ENCODE measurements at places on chromosomes 4 and X.

GRCh38 chr4:177487977-177488376, 45.7 kb upstream of the AGA start:
- DNase-seq: no peak

GRCh38 chrX:108167211-108167872, 75.8 kb downstream of the ATG4A start:
- DNase-seq: no peak

DNA sequence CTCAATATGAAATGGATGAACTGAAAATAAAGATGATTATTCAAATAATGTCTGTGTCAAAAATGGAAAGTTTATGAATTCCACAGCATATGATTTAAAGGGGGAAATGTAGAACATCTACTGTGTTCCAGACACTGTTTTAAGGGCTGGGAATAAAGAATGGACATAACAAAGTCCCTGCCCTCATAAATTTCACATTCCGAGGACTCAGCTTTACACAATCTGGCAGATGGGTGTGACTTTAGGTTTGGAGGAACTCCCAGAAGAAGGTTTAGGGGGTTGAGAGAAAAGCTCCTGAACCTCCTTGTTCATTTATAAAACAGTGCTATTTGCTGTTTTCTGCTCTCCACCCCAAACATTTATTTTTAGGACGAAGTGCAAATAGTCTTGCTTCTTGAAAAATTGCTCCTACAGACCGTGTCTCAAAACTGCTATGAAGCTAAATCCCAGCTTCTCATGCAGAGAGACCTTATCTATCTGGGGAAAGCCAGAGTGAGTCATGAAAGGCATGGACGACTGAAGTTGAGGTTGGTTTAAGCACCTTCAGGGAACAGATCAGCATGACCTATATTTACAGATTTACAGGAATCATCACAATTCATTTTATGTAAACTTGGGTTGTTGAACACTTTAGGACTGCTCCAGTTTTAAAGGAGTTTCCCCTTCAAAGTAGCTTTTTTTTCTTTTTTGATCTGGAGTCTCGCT, 184.3 kb downstream of the HS6ST2 start:
- no peak for DNase-seq

DNA sequence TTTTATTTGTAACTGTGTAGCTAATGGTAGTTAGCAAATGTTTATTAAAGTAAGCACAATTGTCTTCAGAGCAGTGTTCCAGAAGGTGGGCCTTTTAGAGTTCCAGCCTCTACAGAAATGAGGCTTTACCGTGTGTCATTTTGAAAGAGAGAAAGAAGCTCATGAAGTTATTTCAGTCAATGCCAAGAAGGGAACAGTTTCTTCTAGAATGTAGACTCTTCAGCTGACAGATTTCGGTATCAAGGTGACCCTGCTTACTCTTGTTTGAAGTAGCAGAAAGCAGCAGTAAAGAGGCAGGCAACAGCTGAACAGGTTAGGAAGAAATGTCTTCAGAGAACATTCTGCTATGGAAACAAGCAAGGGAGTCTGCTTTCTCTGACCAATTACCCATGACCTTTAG, 93.6 kb downstream of the TASL start:
- no peak for DNase-seq

DNA sequence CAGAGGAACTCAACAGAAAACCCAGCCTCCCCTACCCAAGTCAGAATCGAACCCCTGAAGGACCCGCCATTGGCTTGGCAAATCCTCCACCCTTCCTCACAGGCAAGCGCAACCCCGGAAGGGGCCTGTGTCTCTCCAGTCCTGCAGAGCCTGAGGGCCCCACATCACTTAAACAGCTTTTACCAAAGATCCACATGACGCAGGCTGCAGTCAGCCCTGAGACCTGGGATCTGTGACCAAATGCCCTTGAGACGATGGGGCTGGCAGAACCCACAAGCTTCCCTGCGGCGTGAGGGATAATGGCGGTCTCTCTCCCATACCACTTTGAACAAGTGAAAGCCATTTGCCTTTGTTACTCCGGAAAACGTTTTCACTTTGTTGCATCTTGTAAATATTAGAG, 54.9 kb downstream of the ACOX3 start:
- DNase-seq: no peak

- DNase-seq: no peak
These were observed 131.6 kb downstream of the CEP135 start for GRCh38 chr4:56080384-56080783.

DNA sequence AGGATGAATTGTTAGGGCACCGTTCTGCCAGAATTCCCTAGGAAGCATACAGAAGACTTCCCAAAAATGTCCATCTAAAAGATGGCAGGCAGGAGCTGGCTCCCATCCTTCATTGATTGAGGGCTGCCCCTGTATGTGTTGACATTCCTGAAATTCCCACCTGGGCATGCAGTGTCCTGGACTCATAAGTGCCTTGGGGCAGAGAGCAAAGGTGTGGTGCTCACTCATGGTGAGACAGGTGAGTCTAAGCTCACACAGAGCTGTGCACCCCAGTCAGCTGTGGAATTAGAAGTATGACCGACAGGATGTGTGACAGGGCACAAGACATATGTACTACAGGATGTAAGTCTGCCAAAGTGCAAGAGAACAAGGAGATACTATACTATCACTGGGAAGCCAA, 271.9 kb downstream of the MID1IP1 start:
- DNase-seq: no peak

- DNase-seq: no peak
These were observed 98.0 kb upstream of the STIM2 start for GRCh38 chr4:26762650-26763049.

DNA sequence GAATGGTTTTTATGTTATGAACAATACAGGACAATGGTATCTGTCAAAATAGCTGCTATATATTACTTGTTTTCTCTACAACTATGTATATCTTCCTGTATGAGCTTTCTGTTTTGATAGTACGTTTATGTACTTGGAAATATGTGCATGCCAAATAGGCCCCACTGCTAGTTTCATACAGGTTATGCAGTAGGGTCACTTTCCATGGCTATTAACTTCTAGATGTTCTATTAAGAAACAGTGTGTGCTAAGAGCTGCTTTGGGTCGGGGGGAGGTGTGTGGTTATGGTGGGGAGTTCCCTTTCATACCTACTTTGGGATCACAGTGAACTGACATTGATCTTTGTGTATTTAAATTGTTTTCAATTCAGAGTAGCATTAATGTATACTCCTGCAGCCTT, 30.9 kb downstream of the RBPJ start:
- DNase-seq: no peak

GRCh38 chrX:16087076-16087475, 36.3 kb upstream of the GRPR start:
- no peak for DNase-seq

DNA sequence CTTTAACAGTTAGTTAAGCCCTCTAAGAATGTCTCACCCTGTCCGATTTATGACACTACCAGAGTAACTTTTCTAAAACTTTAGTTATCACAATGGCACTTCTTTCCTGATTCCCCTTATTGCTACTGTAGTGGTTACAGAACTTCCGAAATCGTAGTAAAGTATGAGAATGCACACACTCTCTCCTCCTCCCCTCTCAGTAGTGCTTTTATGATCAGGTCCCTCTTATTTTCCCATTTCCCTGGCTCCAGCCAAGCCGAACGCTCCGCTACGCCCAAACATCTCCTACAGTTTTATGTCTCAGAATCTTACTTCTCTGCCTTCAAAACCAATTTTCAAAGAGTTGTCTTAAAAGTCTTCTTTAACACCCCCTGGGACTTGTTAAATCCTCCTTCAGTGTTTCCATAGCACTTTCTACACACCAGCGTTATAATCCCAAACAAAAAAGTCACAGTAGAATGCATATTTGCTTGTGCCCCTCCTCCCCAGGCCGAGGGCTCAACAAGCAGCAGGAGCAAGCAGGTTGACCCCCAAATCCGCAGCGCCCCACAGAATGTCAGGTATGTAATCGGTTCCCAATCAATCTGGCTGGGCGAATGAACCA, 671 bp downstream of the HPF1 start:
- DNase-seq: no peak

GRCh38 chrX:150856101-150856500, 42.4 kb downstream of the CD99L2 start:
- no peak for DNase-seq

DNA sequence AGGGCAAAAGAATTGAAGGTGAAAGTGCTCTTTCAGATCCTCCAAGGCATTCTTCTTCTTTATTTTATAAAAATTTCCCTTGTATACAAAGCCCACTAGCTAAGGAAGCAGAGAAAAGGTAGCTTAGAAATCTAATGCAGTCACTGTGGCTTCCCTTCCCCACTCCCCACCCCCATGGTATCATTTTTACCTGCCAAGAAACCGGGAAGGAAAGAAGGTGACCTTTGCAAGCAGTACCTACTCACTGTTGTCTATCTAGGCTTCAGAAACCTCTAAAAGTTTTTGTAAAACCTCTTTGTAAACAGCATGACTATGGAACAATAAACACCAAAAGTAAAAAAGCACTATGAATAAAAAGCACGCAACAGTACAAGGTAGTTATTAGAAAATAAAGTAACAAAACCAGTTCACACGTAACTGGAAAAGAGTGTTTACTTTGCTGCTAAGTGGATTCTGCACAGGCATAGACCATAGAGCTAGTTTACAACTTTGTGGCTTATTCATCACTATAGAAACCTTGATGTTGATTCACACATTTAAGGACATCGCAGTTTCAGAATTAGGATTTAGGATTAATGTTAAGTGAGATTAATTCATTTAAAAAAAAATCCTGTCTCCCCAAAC, 109.6 kb upstream of the FTHL17 start:
- DNase-seq: no peak

GRCh38 chr4:72031868-72032608, at the start of gene NPFFR2:
Gene NPFFR2, plus strand, starts transcription at chr4:72032000. Its CDS starts 96,592 bp downstream, at chr4:72128592.
- DNase-seq: peak; percentile 45

- DNase-seq: no peak
These were observed 35.5 kb upstream of the LAMP2 start for GRCh38 chrX:120504569-120504968.

DNA sequence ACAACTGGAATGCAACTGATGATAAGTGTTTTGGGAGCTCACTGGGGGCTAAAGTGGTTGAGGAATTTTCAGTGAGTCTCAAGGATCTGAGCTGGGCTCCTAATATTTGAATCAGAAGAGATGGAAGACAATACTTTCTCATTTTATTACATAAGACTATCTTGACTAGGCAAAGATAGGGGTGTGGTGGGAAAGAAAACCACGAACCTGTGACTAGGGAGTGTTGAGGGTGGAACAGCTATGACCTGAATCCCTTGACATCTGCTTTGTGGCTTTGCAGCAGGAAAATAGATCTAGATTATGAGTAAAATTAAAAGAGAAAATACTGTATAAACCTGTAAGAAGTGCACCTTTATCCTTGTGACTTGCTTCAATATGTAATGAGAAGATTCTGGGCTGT, 295.1 kb upstream of the TEX13A start:
- no peak for DNase-seq

DNA sequence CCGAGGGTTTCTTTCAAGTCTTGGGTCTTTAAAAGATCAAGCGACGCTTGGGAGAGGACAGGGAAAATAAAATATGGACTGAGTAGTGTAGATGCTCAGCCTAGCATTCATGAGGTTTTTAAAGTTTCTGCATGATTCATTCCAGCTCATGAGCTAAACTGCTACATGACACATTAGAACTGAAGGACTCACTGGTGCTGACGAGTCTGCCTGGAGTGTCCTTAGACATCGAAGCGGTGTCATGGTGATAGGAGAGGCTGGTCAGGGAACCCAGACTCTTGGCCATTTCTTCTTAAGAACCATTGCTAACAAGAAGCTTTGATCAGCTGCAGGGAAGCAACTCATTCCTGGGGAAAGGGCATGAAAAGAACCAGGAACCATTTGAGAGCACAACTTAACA, 158.6 kb downstream of the TRIML1 start:
- no peak for DNase-seq

GRCh38 chr4:2427383-2428334, 8.9 kb downstream of the CFAP99 start:
- no peak for DNase-seq

GRCh38 chrX:30851449-30851848, 37.6 kb downstream of the TAB3 start:
- no peak for DNase-seq

DNA sequence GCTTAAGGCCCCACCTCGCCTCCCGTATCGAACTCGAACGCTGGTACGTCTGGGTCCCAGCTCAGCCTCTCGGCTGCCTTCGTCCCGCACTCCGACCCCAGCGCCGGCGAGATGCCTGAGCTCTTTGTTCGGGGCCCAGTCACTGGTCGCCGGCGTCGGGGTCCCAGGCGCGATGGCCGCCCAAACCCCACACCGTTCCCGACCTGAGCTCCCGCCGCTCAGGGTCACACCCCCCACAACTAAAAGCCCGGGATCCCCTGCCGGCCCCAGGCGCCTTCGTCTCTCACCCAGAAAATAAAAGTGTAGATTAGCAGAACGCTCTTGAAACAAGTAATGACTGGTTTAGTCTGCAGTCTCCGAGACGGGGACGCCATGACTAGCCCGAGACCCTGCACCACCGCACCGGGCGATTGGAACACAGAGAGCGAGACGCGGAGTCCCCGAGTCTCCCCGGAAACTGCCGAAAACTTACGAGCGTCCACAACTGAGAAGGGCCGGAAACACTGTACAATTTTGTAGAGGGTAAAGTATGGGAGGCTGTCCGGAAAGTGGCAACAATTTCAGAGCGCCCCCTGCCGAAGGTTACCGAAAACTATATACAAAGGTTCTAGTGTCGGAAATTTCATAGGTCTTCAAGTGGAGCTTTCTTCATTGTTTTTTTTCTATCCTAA, at the start of gene TSPAN6:
TSPAN6 (minus strand) TSS at position 486 of the 671 bp plus-strand sequence; CDS start at position 374, 112 bp downstream.
- peak; percentile 77 for DNase-seq

GRCh38 chr4:176438401-176438800, 118.6 kb downstream of the SPCS3 start:
- no peak for DNase-seq

- no peak for DNase-seq
These were observed 111.7 kb downstream of the CHRNA9 start for GRCh38 chr4:40446839-40447238.

DNA sequence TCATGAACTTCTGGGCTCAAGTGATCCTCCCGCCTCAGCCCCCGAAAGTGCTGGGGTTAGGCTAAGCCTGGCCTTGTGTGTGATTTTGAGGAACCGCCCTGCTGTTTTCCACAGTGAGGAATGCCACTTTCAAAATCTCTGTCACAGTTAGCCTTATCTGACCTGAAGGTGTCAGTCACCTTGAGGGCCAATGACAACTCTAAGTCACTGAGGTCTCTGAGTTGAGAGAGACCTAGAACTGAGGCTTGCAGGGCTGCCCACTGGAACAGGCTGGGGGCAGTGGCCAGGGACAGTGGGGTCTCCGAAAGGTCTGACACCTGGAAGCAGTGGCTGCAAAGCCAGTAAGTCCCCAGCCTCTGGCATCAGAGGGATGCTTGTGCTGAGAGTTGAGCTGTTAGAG, 6.1 kb downstream of the TADA2B start:
- no peak for DNase-seq

- DNase-seq: no peak
These were observed 182.8 kb downstream of the PDGFC start for GRCh38 chr4:156788782-156789181.

GRCh38 chrX:148854306-148854705, 353.9 kb downstream of the AFF2 start:
- DNase-seq: no peak

DNA sequence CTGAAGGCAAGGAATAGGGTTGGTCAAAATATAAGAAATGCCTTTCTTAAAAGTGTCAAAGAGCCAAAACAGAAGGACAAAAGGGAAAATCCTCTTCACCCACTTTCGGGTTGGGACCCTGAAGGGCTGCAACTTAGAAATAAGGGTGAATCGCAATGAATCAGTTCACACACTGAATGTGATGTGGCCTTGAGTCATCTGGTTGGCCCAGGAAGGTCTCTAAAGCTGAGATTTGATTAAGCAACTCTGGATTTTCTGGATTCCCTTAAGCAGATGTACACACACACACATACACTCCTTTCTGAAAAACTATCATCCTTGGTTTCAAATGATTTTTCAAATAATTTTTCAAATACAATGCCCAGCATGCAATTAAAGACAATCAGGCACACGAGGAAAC, 13.1 kb downstream of the TAB3 start:
- DNase-seq: no peak
